Activated B cell treated with CpG ODN at 0.5 μM for 24 hours (primary cell): ENCODE measurements at places on chromosomes 3 and 15.

GRCh38 chr3:72317491-72317890 is 530.8 kb downstream of the SHQ1 start:
- no peak for DNase-seq

DNA sequence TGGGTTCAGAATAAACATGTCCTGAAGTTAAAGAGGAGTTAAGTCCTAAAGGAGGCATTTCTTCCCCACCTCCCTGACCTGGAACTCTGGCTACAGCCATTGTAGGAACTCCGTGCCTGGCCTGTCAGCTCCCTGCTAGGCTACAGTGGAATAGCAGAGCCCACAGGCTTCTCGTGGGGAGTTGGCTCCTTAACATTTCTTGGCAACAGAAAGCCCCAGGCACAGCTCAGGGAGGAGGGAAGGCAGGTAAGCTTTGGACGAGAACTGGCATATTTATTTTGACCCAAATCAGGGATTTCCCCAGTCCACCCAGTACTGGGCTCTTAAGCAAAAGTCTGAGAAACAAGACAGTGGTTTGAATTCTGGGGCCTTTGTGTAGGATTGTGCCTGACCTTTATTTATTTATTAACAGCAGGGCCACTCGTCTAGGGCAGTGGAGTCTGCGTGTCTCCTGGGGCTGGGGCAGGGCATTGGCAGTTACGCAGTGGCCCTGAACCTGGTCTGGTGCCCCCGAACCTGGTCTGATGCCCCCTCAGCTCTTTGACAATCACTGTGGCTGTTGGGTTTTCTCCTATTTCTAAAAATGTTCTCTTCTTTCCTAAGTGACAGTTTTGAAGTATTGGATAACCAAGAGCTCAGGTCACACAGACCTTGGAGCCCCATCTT is 7.9 kb upstream of the ISG20 start:
- DNase-seq: no peak

GRCh38 chr3:127679534-127680145 is 6.9 kb downstream of the ABTB1 start:
- DNase-seq: peak; percentile 13

GRCh38 chr3:161489395-161489794 is 7.2 kb upstream of the OTOL1 start:
- DNase-seq: no peak

DNA sequence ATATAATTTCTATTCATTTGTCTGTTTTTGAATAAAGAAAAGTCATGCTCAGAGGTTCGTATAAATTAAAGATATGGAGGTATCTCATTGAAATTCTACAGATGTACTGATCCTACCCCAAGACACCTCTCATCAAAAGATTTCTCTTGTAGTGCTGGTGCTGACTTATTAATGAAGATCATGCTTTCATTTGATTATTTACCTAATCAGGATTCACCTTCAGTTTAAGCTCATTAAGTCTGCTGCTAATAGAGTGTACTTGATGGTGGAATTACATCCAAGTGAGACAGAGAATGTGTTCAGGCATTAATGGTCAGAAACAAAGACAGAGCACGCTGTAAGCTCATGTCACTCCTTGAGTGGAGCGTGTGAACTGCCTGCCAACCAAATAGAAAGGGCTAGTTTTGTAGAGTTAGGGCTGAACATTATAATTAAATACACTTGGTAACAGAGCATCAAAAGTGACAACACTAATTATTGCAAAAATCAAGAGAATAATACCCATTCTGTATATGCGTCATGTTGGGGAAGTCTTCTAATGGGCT is 45.5 kb downstream of the KBTBD12 start:
- DNase-seq: no peak

GRCh38 chr15:66078196-66078928 is 175.2 kb downstream of the MEGF11 start:
- DNase-seq: no peak

GRCh38 chr3:155179966-155180757 is 100.0 kb downstream of the MME start:
- DNase-seq: no peak

DNA sequence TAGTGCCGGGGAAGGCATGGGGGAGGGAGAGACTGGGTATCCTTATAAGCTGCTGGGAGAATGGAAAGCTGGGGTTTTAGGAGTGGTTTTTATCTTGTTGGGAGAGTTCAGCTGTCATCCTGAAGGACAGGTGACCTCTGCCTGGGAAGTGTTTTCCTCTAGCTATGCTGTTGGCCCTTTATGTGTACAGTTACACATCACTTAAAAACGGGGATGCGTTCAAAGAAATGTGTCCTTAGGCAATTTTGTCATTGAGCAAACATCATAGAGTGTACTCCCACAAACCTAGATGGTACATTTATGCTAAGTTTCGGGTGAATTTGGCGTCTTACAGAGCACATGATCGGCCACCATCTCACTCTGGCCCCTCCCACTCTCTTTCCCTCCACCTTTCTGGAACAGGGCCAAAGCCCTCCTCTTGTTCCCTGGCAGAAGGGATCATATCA is 164.3 kb upstream of the NUDT16 start:
- no peak for DNase-seq

DNA sequence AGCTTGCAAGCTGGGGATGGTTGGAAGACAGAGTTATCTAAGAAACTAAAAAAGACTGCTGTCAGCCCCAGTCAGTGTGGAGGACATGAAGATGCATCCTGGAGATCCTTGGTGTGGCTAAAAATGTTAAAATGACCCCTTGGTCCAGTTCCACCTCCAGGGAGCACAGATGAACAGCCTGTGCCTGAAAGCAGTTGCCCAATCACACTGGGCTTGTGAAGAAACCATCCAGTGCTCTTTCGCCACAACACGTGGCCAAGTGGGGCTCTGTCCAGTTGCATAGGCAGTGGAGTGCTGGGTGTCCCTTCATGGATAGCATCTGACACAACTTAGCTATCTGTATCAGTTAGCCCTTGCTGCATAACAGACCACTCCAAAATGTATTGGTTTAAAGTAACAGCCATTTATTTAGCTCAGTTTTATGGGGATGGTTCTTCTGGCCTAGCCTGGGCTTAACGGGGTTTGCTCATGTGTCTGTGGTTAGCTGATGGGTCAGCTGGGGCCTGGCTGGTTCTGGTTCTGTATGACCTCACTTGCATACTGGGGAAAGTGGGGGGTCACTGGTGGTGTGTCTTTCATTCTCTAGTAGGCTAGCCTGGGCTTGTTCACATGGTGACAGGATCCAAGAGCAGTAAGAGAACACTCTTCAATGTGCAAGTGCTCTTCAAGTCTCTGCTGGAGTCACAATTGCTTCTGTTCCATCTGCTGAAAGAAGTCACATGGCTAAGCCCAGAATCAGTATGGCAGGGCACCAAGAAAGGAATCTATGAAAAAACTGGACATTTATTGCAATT is 226.2 kb downstream of the PDCD6IP start:
- no peak for DNase-seq

GRCh38 chr15:39756806-39757522 is 25.7 kb downstream of the FSIP1 start:
- no peak for DNase-seq

DNA sequence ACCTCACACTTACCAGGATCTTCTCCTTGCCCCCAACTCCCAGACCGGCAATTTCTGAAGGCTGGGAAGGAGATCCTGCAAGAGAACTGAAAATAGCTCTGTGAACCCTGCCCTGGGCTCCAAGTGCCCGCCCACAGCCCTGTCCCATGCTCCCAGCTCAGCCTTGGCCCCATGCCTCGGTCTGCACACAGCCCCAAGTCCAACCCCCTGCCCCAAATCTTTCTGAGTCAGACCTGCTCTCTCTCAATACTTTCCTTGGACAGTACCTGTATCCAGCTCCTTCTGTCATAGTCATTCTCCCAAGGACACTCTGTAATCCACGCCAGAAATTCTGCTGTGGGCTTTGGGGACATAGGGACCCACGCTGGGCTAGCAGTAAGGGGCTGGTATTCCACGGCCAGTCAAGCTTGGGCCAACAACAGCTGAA is 6.3 kb upstream of the SMAD3 start:
- no peak for DNase-seq

GRCh38 chr15:31361764-31362515 is 35.3 kb downstream of the KLF13 start:
- no peak for DNase-seq

DNA sequence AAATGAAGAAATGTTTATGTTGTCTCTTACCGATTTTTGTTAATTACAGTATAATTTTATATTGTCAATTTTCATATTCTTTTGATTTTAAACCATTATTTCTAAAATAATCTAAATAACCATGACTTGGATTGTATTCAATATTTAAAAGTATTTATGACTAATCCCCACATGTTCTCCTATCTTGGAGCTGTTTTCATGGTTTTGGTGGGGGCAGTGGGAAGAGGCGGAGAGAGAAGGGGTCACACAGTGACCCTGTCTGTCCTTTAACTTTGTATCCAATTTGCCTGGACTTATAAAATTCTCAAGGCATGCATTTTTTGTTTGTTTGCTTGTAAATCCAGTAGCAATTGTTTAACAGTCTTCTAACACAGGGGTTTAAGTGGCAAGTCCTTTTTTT is 407.4 kb downstream of the NTRK3 start:
- no peak for DNase-seq

DNA sequence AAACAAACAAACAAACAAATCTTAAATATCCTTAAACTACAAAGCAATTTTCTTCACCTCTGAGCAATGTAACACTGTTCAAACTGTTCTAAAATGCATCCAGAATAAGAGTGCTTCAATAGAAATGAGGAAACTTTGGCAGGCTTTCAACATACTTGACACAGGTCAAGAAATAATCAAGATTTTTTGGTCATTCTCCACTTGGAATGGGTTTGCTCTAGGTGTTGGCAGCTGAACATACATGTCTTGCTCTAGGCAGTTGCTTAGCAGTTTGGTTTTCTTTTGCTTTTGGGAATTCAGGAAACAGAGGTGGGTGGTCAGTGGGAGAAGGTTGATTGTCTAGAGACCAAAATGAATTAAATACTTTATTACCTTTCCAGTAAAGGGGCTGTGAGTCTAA is 1.4 kb upstream of the LRRC3B start:
- DNase-seq: no peak

GRCh38 chr3:133901847-133902246 is 6.2 kb upstream of the RAB6B start:
- DNase-seq: no peak

DNA sequence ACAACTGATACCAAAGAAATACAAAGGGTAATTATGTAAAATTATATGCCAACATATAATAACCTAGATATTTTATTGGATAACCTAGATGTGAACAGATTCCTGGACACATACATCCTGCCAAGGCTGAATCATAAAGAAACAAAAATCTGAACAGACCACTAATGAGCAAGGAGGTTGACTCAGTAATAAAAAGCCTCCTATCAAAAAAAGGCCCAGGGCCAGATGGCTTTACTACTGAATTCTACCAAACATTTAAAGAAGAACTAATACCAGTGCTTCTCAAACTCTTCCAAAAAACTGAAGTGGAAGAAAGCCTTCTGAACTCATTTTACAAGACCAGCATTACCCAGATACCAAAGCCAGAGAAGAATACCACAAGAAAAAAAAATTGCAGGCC is 32.4 kb downstream of the THBS1 start:
- DNase-seq: no peak

- DNase-seq: no peak
Measured at GRCh38 chr15:52438047-52438446, 90.6 kb downstream of the MYO5A start.

DNA sequence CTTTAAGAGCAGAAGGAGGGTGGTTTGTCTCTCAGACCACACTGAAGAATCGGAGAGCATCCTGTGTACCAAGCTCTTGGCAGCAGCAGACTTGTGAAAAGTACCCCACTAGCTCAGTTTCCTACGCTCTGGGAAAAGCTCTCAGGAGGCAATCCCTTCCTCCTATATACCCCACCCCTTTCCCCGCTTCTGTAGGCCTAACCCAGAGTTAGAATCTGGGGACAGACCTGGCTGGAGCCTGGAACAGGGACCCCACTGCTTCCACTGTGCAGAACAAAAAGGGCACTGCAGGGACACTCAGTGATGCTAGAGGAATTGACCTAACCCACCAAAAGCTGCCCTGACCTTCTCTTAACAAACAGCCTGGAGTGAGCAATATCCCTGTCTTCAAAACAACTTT is 70.0 kb upstream of the CCDC39 start:
- no peak for DNase-seq

- DNase-seq: peak; percentile 82
Measured at GRCh38 chr3:47009225-47010110, 30.0 kb downstream of the NBEAL2 start.

GRCh38 chr3:103968751-103969150 is 1398.0 kb upstream of the ALCAM start:
- no peak for DNase-seq

GRCh38 chr3:73781541-73781940 is 156.8 kb upstream of the PDZRN3 start:
- no peak for DNase-seq

- DNase-seq: peak; percentile 40
Measured at GRCh38 chr15:64180235-64180824, 17.5 kb upstream of the PPIB start.

DNA sequence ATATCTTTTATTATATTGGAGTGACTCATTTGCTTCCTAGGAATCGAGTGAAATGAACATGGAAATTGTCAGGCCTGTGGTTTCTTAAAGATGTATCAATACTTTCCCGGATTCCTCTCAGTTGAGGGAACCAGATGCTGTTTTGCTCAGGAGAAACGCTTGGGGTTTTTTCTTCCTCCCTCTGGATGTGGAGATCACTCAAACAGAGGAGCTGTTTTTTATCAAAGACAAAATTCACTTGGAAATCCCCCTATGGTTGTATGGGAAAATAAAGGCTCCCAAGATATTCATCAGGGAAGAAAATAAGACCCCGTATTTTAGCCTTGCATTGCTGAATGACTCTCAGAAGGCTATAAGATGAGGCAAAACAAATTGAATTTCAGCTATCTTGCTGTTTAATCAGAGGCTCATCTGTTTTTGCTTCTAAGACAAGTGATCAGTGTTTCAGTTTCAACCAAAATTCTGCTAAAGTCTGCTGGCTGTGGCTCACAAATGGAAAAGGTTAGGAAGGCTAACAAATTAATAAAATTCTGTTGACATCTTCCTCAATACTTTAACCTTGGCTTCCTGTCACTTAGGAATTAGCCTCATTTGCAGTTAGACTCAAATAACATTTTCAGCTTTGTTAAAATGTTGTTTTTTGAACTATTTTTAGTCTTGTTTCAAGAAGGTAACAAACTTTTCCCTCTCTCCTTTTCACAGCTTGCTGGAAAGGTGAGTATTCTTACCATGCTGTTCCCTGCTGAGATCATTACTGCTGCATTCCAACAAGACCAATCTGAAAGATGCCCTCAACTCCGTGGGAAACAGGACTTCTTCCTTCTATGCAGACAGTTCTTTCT is 83.6 kb downstream of the COL6A5 start:
- no peak for DNase-seq
